ENCODE measurements at places on chromosomes 2 and 18.

- DNase-seq = no peak
Measured at GRCh38 chr2:157336137-157337010, 10.8 kb upstream of the ERMN start.

DNA sequence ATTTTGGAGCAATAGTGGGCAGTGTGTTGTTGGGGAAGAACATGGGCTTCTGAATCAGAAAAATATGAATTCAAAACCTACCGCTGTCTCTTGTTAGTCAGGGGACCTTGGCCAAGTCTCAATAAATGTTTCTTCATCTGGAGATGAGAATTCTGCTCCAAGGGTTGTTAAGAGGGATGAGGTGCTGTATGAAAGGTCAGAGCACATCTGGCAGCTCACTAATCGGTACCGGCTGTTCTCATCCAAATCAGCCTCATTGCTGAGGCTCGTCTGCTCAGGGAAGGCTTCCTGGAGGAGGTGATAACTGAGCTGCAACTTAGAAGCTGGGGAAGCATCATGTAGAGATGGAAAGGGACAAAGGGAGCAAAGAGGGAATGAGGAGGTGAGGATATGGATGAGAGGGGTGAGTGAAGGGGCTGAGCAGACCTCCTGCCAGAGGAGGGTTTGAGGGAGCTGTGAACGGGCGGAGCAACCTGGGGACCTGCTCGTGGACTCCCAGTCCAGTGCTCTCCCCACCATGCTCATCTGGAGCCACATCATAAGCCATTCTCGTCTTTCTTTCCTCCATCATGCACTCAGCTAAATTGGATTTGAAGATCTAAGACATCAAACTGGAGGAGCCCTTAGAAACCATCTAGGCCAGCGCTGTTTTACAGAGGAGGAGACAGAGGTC lies 47.4 kb downstream of the GREB1 start:
- DNase-seq = no peak

- DNase-seq = no peak
Measured at GRCh38 chr2:10028407-10028987, 14.9 kb upstream of the KLF11 start.

DNA sequence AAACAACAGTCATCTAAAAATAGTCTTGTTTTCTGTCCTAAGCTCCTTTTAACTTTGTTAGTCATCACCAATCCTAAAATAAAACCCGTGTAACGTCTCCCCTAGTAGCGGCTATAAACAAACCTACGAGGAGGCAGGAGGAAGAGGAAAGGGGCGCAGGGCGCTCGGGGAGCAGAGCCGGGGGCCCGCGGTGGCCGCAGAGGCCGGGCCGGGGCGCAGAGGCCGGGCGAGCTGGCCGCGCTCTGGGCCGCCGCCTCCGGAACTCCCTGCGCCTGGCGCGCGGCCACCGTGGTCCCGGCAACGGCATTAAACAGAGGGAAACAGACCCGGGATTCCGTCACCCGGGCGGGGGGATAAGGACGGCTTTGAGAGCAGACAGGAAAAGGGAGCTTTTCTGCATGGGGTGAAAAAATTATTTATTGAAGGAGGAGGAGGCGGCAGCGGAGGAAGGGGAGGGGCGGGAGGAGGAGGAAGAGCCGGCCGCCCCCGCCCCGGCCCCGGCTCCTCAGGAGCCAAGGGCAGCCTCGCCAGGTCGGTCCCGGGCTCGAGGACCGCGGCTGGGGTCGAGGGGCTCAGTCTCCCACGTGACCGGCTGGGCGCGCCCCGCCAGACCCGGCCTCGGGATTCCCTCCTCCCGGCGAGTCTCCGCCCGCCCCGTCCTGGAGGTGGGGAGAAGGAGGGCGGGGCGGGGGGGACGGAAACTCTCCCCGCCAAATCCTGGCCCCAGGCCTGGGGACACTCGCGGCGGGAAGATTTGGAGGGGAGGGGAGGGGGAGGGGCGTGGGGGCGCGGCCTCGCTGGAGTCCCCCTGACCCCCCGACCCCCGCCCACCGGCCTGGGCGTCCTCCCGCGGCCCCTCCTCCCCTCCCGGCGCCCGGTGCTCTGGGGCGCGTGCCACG lies 1.8 kb upstream of the NFATC1 start:
- DNase-seq = no peak

DNA sequence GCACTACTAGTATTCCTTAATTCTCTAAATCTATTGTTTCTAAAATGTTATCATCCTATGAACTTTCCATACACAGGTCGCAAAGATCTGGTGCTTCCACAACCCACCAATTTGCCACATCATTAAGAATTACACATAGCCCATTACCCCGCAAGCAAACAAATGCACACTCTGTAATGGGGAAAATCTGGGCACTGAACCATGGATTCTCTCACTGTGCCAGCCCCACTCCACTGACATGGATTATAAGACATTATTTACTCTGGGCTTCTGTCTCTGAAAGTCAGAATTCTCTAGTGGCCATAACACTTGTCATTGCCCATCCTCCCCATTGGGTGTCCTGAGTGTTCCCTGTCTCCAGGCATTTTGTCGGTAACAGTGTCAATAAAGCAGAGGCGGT lies 537.1 kb downstream of the EPHA4 start:
- DNase-seq = no peak

DNA sequence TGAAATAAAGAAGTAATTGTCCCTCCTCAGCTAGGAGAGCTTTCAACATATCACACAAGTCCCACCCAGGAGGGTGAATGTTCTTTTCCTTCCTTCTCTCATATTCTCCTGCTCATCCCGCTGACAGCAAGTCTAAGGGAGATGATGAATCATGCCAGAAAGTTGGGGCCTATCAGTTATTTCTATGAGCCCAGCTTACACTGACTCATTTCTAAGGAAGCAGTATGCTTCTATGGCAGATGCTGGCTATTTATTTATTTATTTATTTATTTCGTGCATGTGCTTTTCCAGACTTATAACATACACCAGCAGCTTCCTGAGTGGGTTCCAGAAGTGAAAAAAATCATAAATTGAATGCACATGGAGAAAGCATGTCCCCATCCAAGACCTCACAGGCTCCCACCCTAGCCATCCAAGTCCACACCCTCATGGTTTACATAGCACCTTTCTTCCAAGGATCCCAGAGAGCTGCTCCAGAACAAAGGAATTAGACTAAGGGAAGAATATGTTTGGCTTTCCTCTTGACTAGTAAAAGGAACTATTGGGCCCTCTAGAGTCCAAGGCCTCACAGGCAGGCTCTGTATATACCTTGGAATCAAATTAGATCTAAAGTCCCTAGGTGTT lies 1074.2 kb upstream of the ZEB2 start:
- no peak for DNase-seq

GRCh38 chr2:217880891-217881290 lies 121.9 kb downstream of the TNS1 start:
- DNase-seq = no peak

- DNase-seq = no peak
Measured at GRCh38 chr2:102848366-102848839, 86.6 kb downstream of the TMEM182 start.

DNA sequence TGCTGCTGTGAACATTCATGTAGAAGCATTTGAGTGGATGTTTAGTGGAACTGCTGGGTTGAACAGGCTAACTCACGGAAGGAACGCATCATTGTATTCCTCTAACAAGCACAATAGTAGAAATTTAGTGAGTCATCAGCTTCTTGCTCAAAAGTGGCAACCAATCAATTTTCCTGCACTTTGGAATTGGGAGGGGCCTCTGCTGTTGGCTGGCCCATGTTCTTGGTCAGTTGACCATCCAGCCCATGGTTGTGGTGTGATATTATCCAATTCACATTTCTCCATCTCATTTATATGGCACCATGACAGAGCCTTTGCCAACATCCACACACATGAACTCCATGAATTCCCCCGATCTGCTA lies 95.0 kb downstream of the TNFRSF11A start:
- DNase-seq = no peak

GRCh38 chr2:85096616-85097015 lies 36.6 kb upstream of the TCF7L1 start:
- no peak for DNase-seq

DNA sequence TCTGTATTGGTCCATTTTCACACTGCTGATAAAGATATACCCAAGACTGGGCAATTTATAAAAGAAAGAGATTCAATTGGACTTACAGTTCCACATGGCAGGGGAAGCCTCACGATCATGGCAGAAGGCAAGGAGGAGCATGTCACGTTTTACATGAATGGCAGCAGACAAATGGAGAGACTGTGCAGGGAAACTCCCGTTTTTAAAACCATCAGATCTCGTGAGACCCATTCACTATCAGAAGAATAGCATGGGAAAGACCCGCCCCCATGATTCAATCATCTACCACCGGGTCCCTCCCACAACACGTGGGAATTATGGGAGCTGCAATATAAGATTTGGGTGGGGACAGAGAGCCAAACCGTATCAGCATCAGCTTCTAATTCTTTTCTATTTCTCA lies 217.0 kb downstream of the ANAPC1 start:
- DNase-seq = no peak

DNA sequence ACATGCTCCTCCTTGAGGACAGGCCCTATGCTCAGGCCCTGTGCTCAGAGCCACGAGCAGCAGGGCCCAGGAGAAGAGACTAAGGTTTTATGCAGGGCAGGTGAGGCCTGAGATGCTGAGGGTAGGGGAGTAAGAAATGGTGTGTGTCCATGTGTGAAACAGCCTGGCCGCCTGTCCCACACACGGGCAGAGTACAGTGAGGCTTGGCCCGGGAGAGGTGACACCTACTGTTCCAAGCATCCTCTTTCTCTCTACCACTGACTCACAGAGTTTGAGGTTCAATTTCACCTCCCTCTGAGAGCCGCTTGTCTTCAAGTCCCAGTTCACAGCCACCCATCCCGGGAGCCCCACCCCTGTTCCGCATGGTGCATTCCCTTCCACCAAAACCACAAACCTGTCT lies 54.1 kb downstream of the ADNP2 start:
- no peak for DNase-seq

DNA sequence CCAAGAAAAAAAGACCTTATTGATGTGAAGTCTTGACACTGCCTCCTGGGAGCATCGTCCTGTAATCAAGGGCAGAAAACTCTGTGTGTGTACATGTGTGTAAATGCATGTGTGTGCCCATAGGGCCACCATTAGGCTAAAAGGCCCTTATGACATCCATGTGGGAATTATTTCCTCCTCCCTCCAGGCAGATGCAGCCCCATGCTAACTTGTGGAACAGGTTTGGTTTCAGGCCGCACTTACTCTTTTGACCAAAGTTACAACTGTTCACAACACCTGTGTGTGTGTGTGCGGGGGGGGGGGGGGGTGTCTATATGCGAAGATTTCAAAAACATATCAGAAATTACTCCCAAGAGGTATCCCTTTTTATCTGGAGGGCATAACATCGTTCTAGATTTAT lies 87.4 kb upstream of the SLC14A2 start:
- no peak for DNase-seq
